ENCODE measurements at places on chromosomes 1 and 21.

GRCh38 chr21:31470896-31471694 is 127.0 kb upstream of the TIAM1 start:
- no peak for DNase-seq

- no peak for DNase-seq
Observed at GRCh38 chr1:228166170-228166936, 749 bp downstream of the IBA57 start.

DNA sequence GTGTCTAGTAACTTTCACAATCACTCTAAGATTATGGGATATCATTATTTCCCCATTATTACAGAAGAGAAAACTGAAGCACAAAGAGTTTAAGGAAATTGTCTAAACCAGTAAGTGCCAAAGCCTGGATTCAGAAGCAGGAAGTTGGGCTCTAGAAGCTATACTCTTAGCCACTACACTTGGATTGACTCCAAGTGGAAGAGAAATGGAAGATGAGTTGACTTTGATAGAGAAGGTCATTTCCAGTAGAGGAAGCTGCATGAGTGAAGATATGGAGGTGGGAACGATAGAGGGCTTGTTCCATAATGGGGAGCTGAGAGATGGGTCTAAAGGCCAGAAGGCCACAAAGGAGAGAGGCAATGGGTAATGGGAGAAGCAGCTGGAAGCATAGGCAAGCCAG is 11.7 kb upstream of the TDRD10 start:
- no peak for DNase-seq

DNA sequence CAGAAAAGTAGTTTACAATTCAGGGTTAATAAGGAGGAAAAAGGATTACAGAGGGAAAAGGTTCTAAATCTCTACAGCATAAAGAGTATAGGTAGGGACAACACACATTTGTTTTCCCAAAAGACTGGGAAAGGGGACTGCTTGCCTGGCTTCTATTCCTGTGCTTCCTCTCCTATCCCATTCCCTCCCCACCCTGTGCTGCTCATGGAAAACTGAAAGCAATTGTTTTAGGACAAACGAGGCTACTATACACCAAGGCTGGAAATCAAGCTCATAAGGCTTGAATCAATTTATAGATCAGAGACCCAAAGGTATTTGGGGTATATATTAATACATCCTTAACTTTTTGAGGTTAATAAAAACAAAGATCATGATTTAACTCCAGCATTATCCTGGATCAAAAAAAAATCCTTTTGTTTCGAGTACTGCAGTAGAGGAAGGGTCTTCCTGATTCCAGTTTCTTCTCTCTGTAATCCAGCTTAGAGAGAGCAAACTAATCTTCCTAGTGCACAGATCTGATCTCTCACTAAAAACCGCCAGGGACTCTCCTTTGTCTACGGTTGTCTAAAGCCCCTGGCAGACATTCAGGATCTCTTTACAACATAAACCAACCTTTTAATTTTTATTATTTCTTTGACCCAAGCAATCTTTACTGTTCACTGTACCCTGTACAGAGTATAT is 37.4 kb upstream of the A3GALT2 start:
- no peak for DNase-seq

- DNase-seq: no peak
Observed at GRCh38 chr1:228475812-228476211, 11.4 kb upstream of the RNF187 start.

GRCh38 chr1:234592240-234592639 is 17.7 kb downstream of the IRF2BP2 start:
- peak; percentile 64 for DNase-seq

DNA sequence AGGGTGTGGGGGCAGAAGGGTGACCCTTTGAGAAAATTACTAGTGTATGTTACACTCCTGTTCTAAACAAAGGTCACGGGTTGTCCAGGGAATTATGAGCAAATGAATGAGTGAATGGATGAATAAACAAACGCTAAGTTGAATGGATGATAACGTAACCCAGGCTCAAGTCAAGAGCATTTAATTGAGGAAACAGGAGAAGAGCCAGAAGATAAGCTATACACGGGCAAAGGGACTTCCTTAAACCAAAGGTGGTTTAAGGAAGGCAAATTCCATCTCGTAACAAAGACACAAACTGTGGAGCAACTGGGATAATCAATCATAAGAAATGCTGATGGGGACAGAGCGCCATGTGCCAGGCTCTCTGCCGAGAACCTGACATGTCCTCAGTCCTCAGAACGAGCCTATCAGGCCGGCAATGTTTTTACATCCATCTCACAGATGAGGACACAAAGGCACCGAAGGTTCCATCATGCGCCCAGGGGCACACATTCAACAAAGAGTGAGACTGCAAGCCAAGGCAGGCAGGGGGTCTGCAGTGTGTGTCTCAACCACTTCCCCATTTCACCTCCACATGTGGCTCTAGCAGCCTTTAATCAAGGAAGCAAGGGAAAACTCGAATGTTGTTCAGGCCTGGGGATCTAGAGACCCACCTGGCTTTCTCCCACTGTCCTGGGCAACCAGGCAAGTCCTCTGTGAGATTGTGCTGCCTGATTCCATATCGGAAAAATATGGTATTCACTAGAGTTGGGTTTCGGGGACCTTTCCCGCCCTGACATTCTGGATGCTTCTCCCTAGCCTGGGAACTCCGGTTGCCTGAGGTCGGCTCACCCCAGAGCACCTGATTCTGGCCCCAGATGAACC is 126.8 kb upstream of the EDN2 start:
- DNase-seq: peak; percentile 70

GRCh38 chr1:54681358-54681757 is 34.3 kb upstream of the TTC4 start:
- no peak for DNase-seq

GRCh38 chr1:214317300-214317699 is 36.3 kb downstream of the SMYD2 start:
- no peak for DNase-seq

- DNase-seq: no peak
Observed at GRCh38 chr1:247716546-247716945, at the start of gene OR6F1. OR6F1 (minus strand) TSS chr1:247716646; CDS start chr1:247712755, 3,891 bp downstream.

GRCh38 chr1:173248247-173248940 is 41.3 kb upstream of the TNFSF4 start:
- no peak for DNase-seq

- no peak for DNase-seq
Observed at GRCh38 chr21:30289215-30289614, at the start of gene KRTAP25-1. KRTAP25-1 (minus strand) TSS chr21:30289514; CDS start chr21:30289490, 24 bp downstream.

GRCh38 chr1:56578138-56578962 is 1.0 kb downstream of the PLPP3 start:
- peak; percentile 88 for DNase-seq

DNA sequence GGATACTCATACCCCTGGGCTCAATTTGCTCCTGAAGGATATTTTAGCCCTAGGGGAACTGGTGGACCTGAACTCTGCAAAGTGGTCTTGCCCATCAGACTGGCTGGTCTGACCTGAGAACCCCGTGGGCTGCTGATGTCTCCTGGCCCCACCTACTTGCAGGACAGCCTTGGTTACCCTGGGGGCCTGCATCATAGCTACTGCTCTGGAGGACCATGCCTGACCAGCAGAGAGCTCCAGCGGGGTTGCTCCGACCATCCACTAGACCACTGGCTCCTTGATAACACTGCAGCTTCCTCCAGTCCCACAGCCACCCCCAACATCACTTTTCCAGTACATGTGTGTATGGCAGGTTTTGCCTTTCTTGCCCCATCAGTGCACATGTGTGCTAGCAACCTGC is 331.6 kb upstream of the BRINP3 start:
- DNase-seq: no peak

GRCh38 chr1:114003431-114003830 is 24.2 kb downstream of the OLFML3 start:
- no peak for DNase-seq

DNA sequence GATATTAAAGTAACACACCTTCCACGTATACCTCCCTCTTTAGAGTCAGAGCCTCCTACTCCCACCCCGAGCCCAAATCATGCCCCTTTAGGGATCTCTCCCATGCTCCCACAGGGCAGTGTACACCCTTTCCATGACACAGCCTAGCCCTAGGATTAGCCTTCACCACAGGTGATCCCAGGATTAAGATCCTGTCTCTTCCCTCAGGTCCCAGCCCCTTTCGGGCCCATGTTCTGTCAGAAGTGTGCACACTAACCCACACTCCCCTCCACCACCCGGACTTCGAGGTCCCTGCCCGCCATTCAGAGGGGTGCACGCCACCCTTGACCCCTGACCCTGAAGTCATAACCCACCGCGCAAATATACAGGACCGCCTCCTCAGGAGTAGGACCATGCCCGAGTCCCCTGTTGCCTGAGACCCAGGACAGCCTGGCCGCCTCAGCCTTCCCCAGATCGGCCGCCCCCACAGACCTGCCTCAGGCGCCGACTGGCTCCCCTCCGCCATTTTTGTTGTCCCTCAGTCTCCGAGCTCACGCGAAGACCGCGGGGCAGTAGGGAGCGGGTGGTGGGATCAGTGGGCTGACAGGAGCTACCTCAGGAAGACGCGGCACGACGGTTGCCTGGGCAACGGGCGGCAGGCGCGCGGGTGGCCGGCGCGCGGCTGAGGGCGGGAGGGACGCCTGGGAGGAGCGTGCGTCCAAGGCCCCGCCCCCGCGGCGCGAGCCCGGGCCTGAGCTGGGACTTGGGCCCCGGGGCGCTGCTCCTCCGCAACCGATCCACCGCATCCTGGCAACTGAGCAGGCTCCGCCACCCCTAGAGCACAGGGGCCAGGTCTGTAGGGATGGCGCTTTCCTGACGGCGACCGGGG is at the start of gene AGBL4:
Gene AGBL4 (minus strand): TSS at position 663 of the 868 bp plus-strand sequence.
- no peak for DNase-seq

DNA sequence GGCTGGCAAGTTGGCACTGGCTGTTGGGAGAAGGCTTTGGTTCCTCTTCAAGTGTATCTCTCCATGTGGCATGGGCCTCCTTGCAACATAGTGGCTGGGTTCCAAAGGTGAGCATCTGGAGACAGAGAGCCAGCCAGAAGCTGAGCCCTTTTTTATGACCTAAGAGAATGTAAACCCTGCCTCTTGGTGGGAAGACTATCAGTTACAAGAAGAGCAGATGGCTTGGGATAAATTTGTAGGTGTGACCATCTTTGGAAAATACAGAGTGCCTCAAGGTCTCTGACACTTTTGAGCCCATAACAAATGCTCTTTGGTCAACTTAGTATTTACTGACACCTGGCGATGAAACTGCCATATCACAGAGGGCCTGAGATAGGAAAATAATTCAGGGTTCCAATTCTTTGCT is 31.4 kb upstream of the PRELP start:
- no peak for DNase-seq

DNA sequence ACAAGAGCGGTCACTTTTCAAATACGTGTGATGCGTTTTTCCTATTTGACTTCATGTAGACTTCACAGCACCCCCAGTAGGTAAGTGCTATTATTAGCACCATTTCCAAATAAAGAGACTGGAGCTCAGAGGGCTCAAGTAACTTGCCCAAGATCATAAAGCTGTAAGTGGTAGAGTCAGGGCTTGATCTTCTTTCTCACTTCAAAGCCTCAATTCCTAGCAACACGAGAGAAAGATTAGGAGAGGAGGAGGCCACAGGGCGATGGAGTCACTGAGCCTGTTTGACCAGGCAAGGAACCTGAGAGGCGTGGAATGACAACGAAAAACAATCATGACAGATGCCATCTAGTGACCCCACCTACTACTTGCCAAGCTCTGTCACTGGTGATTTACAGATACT is 181.0 kb downstream of the FOXD2 start:
- no peak for DNase-seq

DNA sequence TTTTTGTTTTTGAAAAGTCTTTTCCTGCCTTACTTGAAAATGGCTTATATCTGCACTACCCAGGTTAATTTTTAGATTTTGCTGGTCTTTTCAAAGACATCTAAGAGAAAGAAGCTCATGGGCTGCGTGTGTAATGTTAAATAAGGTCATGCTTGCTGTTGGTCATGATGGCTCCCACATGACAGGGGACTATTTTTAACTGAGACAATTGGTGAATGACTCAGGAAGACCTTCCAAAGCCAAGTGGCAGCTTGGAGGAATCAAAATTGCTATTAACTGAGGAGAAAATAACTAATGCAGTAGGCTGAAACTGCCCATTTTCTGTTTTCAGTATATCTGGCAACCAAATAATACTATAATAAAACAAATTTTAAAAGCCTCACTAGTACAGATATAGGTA is 117.1 kb upstream of the SPAG17 start:
- DNase-seq: no peak

DNA sequence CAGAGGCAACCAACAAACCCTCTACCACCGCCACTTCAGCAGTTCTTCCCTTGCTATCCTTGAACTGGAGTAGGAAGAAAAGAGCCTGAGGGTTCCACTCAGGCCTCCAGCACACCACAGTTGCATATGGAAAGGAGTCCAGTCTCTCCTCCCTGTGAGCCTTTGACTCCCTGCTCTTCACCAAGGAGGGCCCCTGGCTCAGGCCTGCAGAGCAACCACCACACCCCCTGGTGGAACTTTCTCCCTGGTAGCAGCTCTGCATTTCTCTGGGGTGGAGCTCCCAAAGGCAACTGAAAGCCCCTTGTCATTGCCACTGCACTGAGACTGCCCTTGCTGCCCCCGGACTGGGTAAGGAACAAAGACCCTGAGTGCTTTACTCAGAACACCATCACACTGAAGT is 1021.5 kb upstream of the ADGRL2 start:
- no peak for DNase-seq

GRCh38 chr1:89523572-89524368 is 859 bp upstream of the LRRC8B start:
- DNase-seq: no peak

GRCh38 chr21:28154121-28154520 is 838.6 kb downstream of the LTN1 start:
- DNase-seq: no peak

DNA sequence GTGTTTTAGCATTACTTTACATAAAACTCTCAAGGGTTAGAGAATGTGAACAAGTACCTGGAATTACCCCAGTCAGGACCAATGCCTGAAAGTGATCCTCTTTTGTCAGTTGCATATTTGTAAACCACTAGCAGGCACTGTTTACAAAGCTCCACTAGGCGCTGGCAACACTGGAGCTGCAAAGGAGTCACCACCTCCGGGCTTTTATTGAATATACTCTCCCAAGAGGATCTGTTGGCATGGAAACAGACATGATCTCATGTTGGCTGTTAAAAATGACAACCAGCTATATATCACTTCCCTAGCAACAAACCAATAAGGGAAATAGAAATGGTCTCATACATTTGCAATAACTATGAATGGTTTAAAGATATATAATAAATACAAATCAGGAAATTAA is 116.0 kb downstream of the TTLL7 start:
- no peak for DNase-seq

DNA sequence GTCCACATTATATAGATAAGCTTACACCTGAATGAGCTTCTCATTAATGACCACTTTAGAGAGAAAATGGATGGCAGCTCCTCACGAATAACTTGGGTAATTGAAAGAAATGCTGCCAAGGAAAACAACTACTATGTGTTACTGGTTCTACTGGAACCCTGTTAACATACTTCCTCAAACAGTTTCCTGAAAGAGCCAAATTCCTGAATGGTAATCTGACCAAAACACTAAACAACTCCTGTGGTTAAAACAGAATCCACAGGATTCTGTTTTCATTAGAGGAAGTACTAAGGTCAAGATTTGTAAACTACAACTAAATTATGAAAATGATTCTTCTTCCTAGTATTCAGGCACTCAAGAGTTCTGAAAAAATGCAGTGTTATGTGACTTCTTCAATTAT is 107.2 kb downstream of the DNM3 start:
- no peak for DNase-seq

GRCh38 chr1:201447903-201448871 is 20.8 kb downstream of the PHLDA3 start:
- DNase-seq: no peak

All from vagina (tissue), 2 donors.